Kidney glomerular epithelial cell (primary cell): ENCODE measurements at places on chromosomes 5 and 9.

- DNase-seq: no peak
Measured at GRCh38 chr9:133515615-133516255, 9.0 kb downstream of the MYMK start.

DNA sequence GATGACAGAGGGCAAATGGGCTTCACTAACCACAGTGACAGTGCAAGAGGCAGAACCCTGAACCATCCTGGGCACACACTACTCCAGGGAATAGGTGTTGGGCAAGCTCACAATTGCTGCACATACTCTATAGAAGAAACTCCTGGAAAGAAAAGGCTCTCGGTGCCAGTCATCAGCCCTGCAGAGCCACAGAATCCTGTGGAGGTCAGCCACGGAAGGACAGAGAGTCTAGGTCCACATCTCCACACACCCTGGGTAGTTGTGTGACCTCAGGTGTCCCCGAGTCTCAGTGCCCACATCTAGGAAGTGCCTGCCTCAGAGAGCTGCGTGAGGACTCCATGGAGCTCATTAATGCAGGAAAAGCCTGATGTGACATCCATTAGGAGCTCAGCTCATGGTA is 16.0 kb upstream of the ANGPTL2 start:
- DNase-seq: no peak

DNA sequence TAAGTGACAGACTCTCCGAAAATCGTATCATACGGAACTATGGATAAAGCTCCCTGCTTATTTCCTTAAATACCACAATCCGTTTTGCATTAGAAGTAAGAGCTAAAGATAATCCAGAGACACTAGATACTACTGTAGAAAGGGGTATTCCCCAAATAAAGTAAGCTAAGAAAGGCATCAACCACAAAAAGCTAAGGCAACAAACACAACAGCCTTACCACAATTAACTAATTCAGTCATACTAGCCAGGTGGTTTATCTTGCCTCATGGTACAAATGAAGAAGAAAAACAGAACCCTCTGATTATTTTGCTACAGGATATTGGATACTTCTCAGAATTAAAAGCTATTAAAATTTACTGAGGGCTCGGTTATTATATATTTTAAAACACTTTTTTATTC is 14.1 kb downstream of the ERP44 start:
- DNase-seq: no peak

GRCh38 chr5:142134331-142135010 is 25.9 kb downstream of the NDFIP1 start:
- DNase-seq: no peak

DNA sequence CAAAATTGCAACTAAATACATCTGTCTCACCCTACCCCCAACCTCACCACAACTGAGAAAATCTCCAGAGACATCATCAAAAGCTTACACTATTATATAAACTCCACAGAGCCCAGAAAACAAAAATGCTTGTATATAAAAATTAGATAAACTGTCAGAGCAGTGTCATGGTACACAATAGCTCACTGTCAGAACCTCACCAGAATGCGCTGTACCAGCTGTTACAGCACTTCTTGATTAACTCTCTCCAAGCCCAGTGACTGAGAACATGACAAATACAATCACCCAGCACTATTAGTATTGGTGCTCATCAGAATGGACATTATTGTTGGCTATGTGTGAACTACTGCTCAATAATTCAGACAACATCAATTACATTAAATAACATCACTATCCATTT is 65.7 kb downstream of the ZDHHC21 start:
- DNase-seq: no peak

DNA sequence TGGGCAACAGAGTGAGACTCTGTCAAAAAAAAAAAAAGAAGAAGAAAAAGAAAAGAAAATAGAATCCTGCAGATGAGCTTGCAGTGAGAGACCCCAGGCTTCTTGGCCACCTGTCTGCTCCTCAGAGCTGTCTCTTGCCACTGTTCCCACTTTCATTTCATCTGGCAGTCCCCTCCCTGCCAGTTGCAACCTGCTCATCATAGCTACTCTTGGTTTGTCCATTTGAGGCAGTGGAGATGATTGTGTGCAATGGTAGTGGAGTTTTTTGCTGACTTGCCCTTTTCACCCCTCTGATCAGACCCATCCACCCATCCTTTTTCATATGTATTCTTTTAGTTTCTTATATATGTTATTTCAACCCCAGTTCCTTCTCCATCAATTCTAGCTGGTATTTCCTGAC is 28.7 kb downstream of the ANKRD33B start:
- no peak for DNase-seq
